ENCODE measurements at places on chromosomes 1 and 21.

DNA sequence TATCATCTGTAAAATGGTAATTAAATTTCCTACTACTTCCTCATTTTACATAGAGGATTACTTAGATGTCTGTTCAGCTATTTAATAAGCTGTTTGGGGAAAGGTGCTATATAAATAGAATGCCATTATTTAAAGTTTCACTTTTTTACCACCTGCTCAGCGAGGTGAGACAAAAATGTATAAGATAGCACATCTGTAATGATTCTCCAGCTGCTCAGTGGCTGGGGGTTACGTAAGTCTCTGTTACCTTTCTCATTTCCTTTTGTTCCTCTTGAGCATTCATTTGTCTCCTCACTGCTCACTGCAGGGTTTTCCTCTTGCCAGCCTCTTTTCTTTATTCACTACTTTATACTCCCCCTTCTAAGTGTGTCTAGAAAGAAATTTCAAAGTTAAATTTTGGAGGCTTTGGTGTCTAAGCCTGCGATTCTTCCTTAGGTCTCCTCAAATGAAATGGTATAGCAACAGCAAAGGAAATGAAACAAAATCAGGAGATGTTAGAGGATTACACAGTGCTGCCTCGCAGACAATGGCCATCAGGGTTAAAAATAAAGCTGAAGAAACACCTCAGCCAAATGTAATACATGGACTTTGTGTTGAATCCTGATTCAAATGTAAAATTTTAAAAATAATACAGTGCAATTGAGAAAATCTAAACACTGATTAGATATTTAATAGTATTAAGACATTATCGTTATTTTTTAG is 6.8 kb downstream of the RGS8 start:
- no peak for DNase-seq

DNA sequence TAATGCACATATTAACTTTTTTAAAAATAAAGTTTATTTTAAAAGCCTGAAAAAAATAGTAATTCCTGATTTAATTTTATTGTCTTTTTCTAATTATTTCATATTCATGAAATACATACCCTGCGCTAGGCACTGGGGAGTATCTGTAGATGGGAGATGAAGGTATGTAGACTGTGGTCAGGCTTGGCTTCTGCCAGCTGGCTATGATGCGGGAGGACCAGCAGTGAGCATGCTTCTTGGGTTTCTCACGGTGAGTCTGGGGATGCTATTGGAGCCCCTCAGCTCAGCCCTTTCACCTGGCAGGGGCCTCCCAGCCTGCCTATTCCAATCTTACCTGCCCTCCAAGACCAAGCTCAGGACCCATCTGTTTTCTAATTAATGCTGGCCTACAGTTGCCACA is 138.4 kb downstream of the NOS1AP start:
- DNase-seq = no peak

DNA sequence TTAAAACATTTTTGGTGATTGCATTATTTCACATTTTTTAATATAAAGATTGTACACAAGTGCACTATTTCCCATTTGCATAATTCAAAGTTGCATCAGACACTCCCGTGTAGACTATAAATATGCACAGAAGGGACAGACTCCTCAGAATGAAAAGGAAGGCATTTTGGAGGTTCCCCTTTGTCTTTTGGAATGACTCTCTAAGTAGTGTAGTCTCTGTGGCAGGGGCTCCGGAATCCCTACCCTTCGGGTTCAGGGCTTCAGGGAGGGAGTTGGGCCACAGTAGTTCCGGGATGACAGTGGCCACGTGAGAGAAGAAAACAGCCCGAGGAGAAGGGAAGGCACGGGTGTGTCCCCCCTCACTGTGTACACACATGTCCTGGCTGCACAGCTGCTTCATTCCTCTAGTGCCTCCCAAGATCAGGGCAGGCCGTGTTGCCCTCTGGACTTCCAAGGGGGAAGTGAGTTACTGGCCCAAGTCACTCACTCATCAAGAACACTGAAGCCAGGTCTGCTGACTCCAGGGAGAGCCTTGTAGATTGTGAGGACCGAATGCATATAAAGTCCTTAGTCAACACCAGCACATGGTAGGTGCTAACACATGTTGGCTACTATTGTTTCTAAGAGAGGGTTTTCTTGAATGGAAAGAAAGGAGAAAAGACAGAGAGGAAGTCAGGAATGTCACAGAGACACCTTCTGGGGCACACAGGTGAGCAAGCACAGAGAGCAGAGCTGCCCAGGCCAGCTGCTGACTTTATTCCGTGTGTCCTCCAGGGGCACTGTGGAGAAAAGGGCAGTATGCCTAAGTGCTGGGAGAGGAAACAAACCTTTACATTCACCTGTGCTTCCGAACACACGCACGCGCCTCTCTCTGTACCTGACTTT is 39.8 kb downstream of the LHX4 start:
- no peak for DNase-seq

DNA sequence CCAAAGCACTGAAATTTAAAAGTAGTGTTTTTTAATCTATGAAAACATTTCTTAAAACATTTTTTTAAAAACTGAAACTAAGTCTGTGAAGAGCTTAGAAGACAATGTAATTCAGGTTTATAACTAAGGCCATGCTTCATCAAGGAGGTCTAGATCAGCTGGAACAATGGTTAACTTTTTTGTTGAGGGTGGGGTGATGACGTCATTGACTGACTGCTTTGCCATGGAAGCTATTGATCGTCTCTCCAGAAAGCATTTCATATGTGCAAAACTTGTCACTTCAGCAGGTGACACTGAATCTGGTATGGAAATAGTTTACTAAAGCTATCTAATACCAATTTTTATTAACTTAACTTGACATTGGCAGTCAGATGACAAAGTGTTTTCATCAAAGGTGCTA is 21.0 kb downstream of the RAVER2 start:
- DNase-seq = no peak

GRCh38 chr1:13760921-13761320 is 60.9 kb downstream of the PRDM2 start:
- DNase-seq = no peak

GRCh38 chr1:18069903-18070302 is 37.7 kb upstream of the IGSF21 start:
- no peak for DNase-seq

DNA sequence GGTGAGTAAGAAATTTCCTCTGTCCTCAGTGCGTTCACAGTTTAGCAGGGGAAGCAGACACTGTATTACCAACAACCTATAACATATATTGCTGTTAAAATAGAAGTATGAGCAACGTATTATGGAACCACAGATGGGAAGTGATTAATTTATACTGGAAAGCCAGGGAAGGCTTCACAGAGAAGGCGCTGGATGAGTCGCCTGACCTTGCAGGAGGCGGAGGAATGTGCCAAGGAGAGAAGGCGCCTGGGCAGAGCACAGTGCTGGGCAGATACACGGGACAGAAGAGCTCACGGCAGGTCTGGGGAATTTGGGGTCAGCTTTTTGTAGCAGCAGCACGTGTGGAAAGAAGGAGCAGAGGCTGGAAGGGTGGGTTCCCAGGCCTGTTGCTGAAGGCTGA is 116.3 kb downstream of the DHRS3 start:
- no peak for DNase-seq

DNA sequence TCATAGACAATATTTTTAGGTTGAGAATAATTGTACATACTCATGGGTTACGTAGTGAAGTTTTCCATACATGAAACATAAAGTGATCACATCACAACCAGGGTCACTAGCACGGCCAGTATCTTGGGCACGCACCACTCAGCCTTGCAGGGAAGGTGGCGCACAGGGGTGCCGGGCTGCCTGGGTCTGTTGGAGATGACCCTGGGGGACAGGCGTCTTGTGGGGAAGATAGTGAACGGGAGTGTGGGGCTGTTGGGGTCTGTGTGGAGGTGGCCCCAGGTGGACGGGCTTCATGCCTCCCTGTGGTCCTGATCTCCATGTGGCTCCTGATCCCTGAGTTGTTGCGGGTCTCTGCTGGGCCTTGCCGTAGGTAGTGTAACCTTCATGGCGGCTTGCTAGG is 38.3 kb upstream of the PRSS38 start:
- DNase-seq = no peak
